ENCODE measurements at places on chromosomes 7 and 10.

GRCh38 chr10:97270523-97271154, 21.8 kb downstream of the ARHGAP19 start:
- DNase-seq, result no peak

- DNase-seq, result no peak
Observed at GRCh38 chr10:9992661-9993060, 1025.0 kb upstream of the CELF2 start.

DNA sequence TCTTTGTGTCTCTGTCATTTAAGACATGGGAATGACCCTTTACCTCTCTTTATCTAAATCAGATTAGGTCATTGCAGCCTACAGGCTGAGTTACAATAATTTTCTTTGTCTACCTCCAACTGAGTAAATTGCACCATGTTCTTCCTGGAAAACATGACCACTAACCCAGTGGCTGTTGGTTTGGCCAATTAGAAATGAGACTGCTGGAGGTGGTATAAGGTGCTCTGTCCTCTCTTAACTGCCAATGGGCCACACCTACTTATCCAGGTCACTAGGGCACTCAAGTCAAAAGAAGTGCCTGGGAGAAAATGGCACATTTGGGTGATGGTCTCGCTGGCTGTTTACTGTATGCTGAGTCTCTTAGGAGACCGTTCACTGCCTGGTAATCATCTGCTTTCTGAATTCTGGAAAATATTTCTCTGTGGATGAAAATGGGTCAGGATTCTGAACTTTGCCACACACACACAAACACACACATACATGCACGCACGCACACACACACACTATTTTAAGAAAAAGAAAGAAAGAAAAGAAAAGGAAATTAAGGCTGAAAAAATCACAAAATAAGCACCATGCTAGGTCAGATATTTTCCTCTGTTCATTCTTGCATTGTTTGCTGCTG, 16.4 kb downstream of the STAMBPL1 start:
- DNase-seq, result peak; percentile 25

GRCh38 chr10:78981970-78982281, 86.8 kb upstream of the ZMIZ1 start:
- no peak for DNase-seq
